Urinary bladder (tissue), 4 donors: ENCODE measurements at places on chromosomes 11 and 22. TPM values are rescaled to one million over a fixed set of nuclear protein-coding genes. Genes with fewer than 3 reads are reported as not detected.

- no peak for DNase-seq
Observed at GRCh38 chr11:81331088-81331487, 1402.6 kb downstream of the FAM181B start.

DNA sequence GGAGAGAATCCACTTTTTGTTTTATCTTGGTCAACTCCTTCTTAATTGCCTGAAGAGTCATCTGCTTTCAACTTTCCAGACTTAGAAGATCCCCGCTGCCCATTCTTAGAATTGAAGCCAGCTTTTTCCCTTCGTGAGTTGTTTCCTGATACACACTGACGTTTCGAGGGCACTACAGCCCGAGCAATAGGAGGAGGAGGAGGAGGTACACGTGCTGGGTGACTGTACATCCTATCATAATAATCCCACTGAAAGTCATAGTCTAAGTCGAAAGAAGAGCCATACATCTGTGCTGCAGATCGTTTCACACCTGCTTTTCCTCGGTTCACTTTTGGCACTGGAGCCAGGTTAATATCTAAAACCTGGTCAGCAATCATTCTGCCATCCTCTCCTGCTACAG lies 606.1 kb downstream of the DLG2 start:
- no peak for DNase-seq

GRCh38 chr11:14644226-14645014 lies 816 bp downstream of the PDE3B start:
- DNase-seq: no peak

DNA sequence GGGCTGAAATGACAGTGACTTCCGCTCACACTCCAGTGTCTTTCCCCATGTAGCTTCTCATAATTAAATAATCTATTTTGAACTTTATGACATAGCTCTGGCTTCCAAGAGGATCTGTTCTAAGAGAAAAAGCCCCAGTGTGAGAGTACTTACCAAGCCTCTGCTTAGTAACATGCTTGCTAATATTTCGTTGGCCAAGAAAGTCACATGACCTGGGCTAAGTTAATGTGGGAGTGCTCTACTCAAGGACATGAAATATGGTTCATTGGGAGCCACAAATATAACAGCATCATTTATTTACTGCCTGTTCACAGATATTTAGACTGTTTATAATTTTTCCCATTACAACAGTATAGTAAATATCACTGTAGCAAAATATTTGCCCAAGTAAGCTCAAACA lies 42.5 kb downstream of the CCDC73 start:
- no peak for DNase-seq

DNA sequence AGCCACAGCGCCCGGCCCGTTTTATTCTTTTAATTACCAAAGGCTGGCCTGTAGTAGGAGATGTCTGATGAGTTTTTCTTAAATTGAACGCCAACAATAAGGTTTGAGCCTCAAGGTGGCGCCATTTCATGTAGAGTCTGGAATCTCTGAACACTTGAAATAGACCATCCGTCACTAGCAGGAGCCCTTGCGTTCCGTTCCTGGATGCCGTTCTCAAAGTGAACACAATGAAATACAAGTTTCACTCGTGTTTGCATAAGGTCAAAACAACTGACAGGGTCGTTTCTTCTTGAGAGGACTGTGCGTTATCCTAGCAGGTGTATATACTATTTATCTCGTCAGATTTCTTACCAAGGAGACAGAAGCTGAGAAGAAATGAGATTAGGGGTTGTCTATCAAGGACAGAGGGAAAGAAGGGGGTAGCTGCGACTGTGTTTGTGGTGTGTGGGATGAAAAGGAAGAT lies 18.7 kb upstream of the SCGB1D1 start:
- peak; percentile 47 for DNase-seq

DNA sequence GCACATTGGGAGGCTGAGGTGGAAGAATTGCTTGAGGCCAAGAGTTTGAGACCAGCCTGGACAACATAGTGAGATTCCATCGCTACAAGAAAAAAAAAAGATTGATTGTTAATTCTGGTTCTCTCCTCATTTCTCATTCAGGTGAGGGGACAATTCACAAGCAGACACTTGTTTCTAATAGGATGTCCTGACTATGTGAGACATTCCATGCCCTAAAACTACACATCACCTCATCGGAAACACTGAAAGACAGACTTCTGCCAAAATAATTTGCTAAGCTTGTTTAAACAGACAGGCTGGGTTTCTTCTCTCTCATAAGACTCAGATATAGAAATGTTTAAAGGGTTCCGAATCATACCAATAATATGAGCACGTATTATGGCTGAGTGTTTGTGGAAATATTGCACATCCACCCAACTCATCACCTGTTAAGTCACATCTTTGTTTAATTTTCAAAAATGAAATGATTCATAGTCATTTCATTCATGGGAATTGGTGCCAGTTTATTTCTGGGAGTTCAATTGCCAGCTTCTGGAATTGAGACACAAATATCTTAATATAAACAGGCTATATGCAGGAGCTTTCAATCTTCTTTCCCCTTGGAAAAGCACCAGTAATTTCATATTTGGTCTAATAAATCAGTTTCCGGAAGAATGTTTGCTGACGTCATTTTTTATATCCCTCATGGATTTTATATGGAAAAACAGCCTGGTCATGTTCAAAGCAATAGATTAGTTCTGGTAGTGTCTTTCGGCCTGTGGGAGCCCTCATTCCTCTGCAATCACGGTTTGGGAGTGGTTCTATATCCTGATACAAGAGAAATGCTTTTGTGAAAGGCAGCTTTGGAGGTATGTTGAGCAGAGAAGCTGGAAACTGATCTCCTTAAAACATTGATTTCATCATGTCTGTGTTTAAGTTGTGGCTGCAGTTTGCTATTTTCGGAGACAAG lies 87.0 kb downstream of the BDNF start:
- DNase-seq: no peak

DNA sequence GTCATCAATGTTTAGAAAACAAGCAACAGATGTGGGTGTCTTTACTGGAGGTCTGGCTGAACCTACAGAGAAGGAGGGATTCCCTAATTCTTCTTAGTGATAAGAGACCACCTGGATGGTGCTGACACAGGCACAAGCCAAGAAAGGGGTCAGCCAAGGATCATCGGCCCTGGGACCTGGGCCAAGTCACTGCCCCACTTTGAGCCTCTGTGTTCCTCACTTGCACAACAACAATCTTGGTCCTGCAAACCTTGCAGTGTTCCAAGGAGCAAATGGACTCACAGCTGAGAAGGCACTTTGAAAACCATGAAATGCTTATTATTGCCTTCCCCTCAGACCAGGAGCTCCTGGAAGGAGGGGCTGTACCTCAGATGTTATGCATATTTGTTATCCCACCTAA lies 7.0 kb upstream of the KCNE3 start:
- DNase-seq: no peak

DNA sequence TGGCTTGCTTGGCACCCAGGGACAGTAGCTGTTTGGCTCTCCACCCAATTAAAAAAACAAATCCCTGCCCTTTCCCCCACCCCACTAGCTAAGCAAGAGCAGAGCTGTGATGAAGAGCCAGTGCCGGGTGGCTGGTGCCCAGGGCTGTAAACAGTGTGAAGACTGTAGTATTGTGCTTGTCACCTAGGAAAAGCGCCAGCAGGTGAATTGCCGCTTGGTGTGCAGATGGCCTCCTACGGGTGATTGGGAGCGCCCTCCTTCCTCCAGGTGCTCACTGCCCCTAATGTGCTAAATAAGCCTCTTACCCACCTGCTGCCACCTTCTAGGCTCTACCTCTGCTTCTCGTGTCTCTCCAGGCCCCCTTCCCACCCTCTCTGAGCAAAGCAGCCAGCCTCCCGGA lies 18.4 kb upstream of the RAPSN start:
- DNase-seq: no peak

- no peak for DNase-seq
Observed at GRCh38 chr22:43442386-43443151, 30.8 kb downstream of the MPPED1 start.

- DNase-seq: no peak
Observed at GRCh38 chr22:38187413-38188212, 6.0 kb upstream of the PLA2G6 start.

- no peak for DNase-seq
Observed at GRCh38 chr11:80327956-80328614, 887.3 kb upstream of the TENM4 start.

DNA sequence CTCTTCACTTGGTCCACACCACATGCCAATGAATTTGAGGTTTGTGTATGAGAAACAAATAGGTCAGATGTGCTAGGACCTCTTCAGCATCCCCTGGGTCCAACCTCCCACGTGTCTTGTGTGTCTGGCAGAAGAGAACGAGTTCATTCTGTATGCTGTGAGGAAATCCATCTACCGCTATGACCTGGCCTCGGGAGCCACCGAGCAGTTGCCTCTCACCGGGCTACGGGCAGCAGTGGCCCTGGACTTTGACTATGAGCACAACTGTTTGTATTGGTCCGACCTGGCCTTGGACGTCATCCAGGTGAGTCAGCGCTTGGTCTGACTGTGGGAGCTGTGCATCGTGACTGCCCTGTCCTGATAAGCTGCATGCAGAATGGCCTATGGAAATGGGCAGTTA lies 101.0 kb upstream of the SORL1-AS1 start:
- no peak for DNase-seq

DNA sequence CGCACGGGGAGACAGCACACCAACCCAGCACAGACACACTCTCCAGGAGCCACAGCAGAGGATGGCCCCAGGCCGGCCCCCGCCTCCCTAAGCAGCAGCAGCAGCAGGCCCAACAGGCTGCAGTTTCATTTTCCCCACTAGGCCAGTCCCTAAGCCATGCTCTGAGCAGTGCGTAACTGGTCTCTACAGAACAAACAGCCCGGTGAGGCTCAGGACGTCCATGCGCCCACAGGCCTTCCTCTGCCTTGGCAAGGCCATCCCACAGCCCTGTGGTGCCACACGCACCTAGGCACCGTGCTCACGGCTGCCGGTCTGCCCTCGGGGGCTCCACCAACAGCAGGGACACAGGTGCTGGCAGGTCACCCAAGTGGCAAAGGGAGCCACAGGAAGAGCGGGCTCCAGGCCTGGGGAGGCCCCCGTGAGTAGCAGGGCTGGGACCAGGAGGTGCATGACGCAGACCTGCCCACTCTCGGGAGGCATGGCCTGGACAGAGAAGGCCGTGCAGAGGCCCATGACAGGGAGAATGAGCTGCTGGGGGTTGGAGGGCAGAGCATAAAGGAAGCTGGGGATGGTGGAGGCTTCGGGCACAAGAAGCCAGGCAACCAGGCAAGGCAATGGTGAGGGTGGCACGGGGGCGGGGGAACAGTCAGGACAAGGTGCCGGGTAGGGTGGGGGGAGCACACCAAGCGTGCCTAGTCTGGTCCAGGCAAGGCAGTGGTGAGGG lies 1.4 kb upstream of the MOB2 start:
- DNase-seq: no peak

- DNase-seq: no peak
Observed at GRCh38 chr11:123228496-123229163, 33.6 kb upstream of the CLMP start.

DNA sequence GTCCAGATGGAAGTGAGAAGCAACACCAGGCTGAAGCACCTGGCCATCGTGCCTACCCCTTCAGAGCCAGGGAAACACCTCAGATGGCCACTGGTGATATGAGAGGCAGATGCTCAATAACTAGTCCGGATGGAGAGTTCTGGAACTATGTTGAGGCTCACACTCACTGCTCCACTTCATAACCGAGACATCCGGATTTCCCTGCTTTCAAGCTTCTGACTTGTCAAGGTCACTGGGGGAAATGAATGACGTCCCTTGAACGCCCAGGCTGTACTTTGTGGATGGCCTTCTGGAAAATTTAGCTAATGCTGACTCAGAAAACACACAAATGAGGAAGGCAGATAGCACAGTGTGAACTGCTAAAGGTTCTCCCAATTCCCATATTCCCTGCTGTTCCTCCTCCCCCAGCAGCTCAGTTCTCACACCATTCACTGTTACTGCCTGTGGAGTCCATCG lies at the start of gene LYVE1:
TSS of gene LYVE1 (minus strand) at position 180 of the 456 bp plus-strand sequence. CDS start at position 47, 133 bp downstream.
- DNase-seq: no peak

The KCNA4 gene
- 0.74 TPM for total RNA-seq

The BBOX1 gene
- total RNA-seq: 0.74 TPM

The EHF gene
- total RNA-seq: 79.8 TPM

The ACR gene
- total RNA-seq: not detected

The CEND1 gene
- total RNA-seq: not detected

The MS4A3 gene
- 0.69 TPM for total RNA-seq
